Activated CD8-positive, alpha-beta memory T cell treated with anti-CD3 and anti-CD28 coated beads, Interleukin-2, amount 10 ng/mL, durations not matched to agents 7 days and 5 days (primary cell): ENCODE measurements at places on chromosomes 4 and X.
A peak's percentile ranks its signal among the peaks of the same experiment; 100 is the strongest.

GRCh38 chrX:78029663-78030062, 60.2 kb upstream of the PGAM4 start:
- DNase-seq: peak; percentile 40
- no peak overlapping the region for H3K27ac ChIP-seq
- H3K27me3 ChIP-seq: no peaks in the 10 kb centered on the region
- H3K36me3 ChIP-seq: peaks cover 6% of the 10 kb centered on the region
- no peak overlapping the region for H3K4me3 ChIP-seq

DNA sequence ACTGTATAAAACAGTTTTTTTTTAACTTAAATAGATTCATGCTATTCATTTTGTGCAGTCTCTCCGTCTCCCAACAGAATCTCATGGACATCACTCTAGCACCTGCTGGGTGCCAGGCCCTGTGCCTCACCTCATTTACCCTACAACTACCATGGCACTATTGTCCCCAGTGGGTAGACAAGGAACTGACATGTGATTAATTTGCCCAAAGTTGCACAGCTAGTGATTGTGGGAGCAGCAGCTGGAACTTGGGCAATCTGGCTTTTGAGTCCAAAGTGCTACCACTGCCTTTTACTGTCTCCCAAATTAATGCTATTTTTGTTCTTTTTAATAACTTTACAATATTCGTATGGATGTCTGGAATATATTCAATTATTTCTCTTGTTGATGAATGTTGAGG, 11.2 kb upstream of the PGRMC2 start:
- no peaks in the 10 kb centered on the region for H3K27me3 ChIP-seq
- peaks cover 5% of the 10 kb centered on the region for H3K36me3 ChIP-seq
- H3K4me3 ChIP-seq: no peak overlapping the region
- no peak overlapping the region for H3K27ac ChIP-seq
- DNase-seq: no peak

DNA sequence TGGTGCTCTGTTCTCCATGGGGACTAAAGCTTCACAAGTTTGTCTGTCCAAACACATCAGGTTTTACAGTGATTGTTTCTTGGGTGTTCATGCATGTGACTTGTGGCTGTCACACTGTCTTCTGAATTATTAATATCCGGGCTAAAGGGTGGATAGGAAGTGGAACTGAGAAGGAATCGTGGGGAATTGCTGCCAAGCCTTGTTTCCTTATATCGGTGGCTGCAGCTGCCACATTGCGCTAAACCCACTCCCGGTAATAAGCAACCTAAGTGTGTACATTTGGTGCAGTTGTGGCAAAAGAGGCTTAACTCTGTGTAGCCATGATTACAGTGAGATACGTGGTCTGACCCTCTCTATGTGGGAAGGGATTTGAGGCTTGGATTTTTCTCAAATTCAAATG, 30.7 kb downstream of the SEPTIN11 start:
- peaks cover 52% of the 10 kb centered on the region for H3K4me1 ChIP-seq
- H3K36me3 ChIP-seq: peaks cover 9% of the 10 kb centered on the region
- H3K27me3 ChIP-seq: no peaks in the 10 kb centered on the region

- no peaks in the 10 kb centered on the region for H3K4me1 ChIP-seq
- H3K27me3 ChIP-seq: no peaks in the 10 kb centered on the region
- H3K27ac ChIP-seq: no peak overlapping the region
- no peaks in the 10 kb centered on the region for H3K36me3 ChIP-seq
These were observed 249.6 kb upstream of the ATOH1 start for GRCh38 chr4:93578942-93579341.

DNA sequence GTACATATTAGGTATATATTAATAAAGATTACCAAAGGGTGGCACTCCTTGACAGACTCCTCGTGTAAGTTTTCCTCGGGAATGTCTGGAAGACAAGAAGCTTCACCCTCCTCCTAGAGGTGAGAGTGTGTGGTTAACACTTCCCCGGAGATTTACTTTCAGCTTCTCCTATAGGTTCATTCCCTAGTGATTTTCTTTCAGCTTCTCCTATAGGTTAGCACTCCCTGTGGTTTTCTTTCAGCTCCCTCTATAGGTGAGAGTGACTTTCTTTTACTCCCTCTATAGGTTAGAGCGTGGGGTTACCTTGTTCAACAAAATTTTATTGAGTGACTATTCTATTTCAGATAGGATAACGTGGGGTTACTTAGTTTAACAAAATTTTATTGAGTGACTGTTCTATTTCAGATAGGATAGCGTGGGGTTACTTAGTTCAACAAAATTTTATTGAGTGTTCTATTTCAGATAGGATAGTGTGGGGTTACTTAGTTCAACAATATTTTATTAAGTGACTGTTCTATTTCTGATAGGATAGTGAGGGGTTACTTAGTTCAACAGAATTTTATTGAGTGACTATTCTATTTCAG, 106.0 kb upstream of the PLAC1 start:
- peaks cover 2% of the 10 kb centered on the region for H3K4me1 ChIP-seq
- H3K27me3 ChIP-seq: no peaks in the 10 kb centered on the region
- no peak overlapping the region for H3K27ac ChIP-seq
- DNase-seq: no peak

DNA sequence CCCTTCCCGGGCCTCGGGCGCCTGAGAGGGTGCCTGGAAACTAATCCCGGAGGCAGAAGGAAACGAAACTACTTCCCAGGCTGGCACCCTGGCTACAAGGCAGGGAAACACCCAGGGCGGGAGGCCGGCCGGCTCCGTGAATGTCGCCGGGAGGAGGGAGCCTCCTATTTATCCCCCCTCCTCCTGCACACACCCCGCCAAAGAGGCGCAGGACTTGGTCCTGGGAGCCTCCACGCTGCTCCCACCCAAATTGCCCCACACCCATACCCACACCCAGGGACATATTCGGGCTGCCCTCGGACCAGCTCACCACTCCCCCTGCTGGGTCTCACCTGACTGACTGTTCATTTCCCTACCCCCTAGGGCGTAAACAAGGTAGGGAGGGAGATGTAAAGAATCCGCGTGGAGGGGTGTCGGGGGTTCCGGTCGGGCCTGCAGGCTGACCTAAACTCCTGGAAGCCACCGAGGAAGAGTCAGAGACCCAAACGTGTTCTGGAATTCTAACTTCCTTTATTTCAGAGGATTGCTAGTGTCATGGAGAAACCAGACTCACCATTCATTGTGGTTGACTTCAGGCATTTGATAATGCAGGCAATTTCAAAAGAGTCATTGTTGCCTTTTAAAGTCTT, at the start of gene BTC:
Gene BTC, minus strand, starts transcription at position 142 of the 629 bp plus-strand sequence. CDS start 198 bp downstream, outside the sequence.
- no peak within 1 kb of the TSS for H3K4me3 ChIP-seq
- H3K27me3 ChIP-seq: peaks cover 39% of the 10 kb centered on the region
- no peak for DNase-seq
- H3K4me1 ChIP-seq: no peaks in the 10 kb centered on the region

GRCh38 chrX:151694661-151695582, at the start of gene PRRG3:
PRRG3 (plus strand) TSS chrX:151695458; CDS start chrX:151698815, 3,357 bp downstream.
- no peak within 1 kb of the TSS for H3K4me3 ChIP-seq
- no peaks in the 10 kb centered on the region for H3K36me3 ChIP-seq
- no peak within 1 kb of the TSS for H3K27ac ChIP-seq

DNA sequence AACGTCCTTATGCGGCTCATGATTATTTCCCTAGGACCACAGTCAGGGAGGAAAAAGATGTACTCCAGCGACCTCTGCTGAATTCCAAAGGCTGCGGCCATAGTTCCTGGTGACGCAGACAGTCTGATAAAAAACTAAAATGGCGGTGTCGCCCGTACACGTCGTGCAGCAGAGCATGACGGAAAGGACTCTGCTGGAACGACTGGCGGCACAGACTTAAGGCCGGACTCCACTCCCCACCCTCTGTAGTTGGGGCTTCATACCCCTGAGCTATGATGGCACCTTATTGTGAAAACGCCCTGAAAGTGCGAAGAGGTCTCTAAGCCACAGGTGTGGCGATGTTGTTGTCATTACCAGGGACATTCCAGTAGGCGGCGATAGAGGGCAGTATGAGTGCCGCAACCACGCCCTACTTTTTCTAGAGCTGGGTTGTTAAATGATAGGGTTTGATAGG, 90.0 kb upstream of the EDA2R start:
- peak overlapping the region; percentile 90 for H3K4me3 ChIP-seq
- peak overlapping the region; percentile 80 for H3K27ac ChIP-seq
- no peaks in the 10 kb centered on the region for H3K36me3 ChIP-seq
- H3K4me1 ChIP-seq: peaks cover 6% of the 10 kb centered on the region
- no peaks in the 10 kb centered on the region for H3K27me3 ChIP-seq
- DNase-seq: peak; percentile 57

DNA sequence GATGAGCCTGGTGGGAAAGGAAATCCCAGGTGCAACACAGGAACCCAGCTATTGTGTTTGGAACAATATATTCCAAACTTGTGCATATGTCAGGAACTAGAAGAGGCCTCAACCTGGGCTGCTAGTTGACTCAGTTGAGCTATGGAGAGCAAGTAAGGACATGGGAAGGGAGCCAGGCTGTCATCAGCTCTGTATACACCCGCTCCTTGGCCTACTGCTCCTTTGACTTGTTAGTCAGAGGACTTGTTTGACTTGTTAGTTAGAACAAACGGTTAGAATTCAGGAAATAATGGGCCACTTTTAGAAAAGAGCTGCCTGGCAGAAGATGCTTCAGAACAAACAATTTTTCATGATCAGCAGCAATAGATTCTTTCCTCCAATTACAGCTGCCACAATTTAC, 76.4 kb downstream of the CBLL2 start:
- no peak overlapping the region for H3K27ac ChIP-seq
- H3K27me3 ChIP-seq: no peaks in the 10 kb centered on the region
- H3K4me1 ChIP-seq: no peaks in the 10 kb centered on the region
- no peak for DNase-seq

DNA sequence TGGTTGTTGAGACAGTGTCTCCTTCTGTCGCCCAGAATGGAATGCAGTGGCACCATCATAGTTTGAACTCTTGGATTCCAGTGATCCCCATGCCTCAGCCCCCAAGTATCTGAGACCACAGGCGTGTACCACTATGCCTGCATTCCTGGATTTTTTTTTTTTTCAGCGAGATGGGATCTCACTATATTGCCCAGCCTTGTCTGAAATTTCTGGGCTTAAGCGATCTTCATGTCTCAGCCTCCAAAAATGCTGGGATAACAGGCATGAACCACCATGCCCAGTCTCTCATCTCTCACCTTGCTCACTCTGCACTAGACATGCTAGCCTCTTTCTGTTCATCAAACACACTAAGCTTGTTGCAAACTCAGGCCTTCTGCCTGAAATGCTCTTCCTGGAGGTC, 104.1 kb downstream of the UBE2K start:
- H3K4me3 ChIP-seq: no peak overlapping the region
- no peaks in the 10 kb centered on the region for H3K36me3 ChIP-seq
- H3K4me1 ChIP-seq: no peaks in the 10 kb centered on the region

- H3K27me3 ChIP-seq: no peaks in the 10 kb centered on the region
- H3K4me3 ChIP-seq: no peak overlapping the region
- H3K36me3 ChIP-seq: peaks cover 21% of the 10 kb centered on the region
These were observed 167.0 kb downstream of the TBCK start for GRCh38 chr4:106149026-106149425.

GRCh38 chr4:34800953-34801352, 1443.4 kb downstream of the ARAP2 start:
- no peaks in the 10 kb centered on the region for H3K4me1 ChIP-seq
- DNase-seq: no peak
- H3K27ac ChIP-seq: no peak overlapping the region
- H3K27me3 ChIP-seq: no peaks in the 10 kb centered on the region
- H3K36me3 ChIP-seq: no peaks in the 10 kb centered on the region
- H3K4me3 ChIP-seq: no peak overlapping the region

DNA sequence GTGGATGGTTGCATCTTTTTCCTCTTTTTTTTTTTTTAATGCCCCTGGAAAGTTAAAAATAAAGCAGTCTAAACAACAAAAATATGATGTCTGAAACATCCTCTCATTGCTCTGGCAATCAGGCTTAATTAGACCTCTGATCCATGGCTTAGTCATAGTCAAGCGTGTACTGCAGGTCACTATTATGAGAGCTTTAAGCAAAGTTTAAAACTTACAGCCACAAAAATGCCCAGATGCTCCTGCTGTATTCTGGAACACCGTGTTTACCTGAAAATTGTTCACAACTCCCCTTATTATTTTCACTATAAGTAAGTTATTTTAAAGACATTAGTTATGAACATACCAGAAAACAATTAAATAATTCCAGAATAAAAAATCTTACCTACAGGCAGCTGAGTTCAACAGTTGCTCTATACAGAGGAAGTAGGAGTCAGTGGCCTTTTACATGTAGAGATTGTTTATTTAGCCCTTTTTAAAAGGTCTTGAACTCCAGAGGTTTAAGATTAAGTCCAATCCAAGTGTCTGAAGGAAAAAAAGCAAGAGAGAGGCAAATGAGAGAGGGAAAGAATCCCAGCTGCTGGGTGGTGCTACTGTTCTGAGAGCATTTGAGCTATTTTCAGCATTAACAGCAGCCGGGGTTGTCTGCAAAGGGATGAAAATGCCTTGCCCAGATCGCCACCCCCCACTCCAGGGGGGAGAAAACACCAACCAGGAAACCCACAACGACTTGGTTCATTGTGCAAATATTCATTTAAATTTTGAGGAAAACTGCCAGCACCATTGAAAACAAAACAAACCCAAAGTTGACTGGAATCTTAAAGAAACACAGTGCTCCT, 36.9 kb downstream of the SORBS2 start:
- H3K4me1 ChIP-seq: no peaks in the 10 kb centered on the region
- H3K36me3 ChIP-seq: no peaks in the 10 kb centered on the region

DNA sequence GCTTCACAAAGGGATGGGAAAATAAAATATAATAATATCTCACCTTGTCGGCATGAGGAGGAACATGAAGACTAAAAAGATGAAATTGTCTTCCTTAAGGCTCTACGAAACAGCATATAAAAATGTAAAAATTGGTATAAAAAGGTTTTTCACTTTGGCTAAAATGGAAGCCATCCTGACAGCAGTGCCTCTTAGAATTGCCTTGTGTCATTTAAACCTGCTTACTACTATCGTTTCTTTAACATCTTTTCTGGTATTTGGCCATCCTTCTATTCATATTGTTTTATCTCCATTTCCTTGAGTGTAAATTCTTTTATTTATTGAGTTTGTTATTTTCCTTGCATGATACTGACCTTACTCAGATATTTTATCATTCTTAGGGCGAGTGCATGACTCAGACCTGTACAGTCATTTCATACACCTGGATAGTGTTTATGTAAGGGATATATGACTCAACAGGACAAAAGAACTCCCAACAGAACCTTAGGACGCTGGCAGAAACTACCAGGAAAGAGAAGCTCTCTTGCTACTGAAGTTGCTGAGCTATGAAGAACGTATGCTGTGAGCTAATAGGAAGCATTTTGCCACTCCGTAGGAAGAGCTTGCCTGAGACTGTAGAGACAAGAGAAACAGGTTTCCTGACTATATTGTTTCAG, 5.8 kb upstream of the CDKN2AIP start:
- DNase-seq: no peak
- H3K4me1 ChIP-seq: peaks cover 8% of the 10 kb centered on the region
- H3K36me3 ChIP-seq: no peaks in the 10 kb centered on the region
- no peak overlapping the region for H3K4me3 ChIP-seq
- H3K27me3 ChIP-seq: no peaks in the 10 kb centered on the region

GRCh38 chr4:21992330-21992729, 43.8 kb upstream of the KCNIP4 start:
- H3K36me3 ChIP-seq: no peaks in the 10 kb centered on the region
- no peaks in the 10 kb centered on the region for H3K4me1 ChIP-seq
- H3K27me3 ChIP-seq: no peaks in the 10 kb centered on the region
- no peak overlapping the region for H3K4me3 ChIP-seq
